Fibroblast of skin of left biceps (primary cell): ENCODE measurements at places on chromosomes 2 and 18.

- no peak for DNase-seq
Observed at GRCh38 chr2:234331566-234331965, 165.3 kb downstream of the ARL4C start.

- no peak for DNase-seq
Observed at GRCh38 chr2:232238108-232238507, 140.4 kb upstream of the ALPP start.

DNA sequence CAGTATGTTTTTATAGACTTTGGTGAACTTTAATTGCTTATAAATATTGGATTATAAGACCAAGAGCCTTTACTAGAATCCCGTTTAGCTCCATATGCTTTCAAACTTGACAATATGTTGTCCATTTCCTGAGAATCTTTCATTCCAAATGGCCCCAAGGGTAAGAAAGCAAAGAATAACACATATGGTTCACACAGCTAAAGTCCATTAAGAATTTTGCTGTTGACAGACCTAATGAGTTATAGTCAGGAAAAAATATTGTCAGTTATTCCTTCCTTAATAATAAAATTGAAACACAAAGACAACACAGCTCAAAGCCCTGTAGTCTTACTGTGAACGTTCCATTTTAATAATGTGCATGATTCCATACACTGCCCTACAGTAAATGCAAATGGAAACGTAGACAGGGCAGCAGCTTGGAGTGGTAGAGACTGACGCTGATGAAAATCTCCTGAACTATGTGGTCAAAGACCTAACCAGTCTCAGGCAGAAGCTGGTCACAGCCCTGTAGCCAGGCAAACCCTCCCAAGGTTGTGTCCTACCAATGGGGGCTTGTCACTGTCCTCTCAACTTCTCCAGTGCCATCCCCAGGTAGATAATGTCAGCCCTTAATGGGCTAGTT lies 49.0 kb upstream of the ATIC start:
- DNase-seq: no peak

DNA sequence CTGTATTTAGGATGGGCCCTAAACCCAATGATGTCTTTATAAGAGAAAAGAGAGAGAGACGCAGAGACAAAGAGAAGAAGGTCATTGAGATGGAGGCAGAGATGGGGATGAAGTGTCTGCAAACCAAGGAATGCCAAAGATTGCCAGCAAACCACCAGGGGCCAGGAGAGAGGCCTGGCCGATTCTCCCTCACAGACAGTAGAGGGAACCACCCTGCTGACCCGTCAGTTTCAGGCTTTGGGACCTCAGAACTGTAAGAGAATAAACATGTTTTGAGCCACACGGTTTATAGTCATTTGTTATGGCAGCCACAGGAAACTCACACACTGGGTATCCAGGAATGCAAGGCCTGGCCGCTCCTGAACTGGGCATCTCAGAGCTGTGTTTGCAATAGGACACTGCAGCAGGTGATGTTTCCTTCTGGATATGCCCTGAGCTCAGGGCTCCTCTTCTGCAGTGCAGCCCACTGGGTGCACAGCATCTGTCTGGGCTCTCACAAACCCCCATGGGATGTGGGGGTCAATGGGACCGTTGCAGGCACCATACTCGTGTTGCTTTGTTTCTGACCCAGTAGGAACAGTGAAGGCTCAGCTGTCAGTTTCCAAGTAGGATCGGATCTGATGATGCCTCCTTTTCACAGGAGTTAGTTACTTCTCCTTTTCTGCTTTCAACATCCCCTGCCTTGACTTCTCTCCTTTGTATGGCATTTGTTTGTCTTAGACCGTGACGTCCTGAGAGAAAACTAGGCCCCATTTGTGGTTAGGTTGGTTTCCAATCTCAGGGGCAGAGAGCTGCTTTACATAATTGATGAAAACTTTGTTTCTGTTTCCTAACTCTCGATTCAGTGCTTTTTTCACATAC lies 20.8 kb downstream of the PTPN18 start:
- DNase-seq: no peak

- no peak for DNase-seq
Observed at GRCh38 chr2:170240629-170241028, 62.7 kb downstream of the MYO3B start.

GRCh38 chr2:45964906-45965305 lies 313.4 kb downstream of the PRKCE start:
- DNase-seq: no peak

DNA sequence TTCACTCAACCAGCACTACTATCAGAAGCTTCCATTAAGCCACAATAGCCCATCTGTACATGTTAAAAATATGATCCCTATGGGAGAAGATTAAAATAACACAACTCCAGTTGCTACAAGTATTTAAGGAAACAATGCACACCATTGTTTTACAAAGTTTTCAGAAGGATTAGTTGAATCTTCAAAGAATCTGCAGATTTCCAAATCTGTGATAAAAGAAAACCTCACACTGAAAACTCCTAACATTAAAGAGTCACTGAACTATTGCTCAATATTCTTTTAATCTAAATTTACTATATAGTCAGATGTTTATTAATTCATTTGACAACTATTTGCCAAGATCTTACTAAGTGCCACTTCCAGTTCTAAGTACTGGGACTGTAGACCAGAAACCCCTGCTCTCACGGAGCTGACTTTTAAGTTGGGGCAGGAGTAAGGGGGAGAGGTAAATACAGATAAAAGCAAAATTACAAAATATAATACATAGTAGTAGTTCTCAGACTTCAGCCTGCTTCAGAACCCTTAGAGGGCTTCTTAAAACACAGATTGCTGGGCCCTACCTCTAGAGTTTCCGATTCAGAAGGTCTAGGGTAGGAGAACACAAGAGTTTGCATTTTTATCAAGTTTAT lies 94.4 kb downstream of the STK39 start:
- no peak for DNase-seq

GRCh38 chr2:138324068-138324771 lies 177.3 kb upstream of the SPOPL start:
- no peak for DNase-seq

- DNase-seq: no peak
Observed at GRCh38 chr2:122307763-122308162, 552.3 kb downstream of the TSN start.

DNA sequence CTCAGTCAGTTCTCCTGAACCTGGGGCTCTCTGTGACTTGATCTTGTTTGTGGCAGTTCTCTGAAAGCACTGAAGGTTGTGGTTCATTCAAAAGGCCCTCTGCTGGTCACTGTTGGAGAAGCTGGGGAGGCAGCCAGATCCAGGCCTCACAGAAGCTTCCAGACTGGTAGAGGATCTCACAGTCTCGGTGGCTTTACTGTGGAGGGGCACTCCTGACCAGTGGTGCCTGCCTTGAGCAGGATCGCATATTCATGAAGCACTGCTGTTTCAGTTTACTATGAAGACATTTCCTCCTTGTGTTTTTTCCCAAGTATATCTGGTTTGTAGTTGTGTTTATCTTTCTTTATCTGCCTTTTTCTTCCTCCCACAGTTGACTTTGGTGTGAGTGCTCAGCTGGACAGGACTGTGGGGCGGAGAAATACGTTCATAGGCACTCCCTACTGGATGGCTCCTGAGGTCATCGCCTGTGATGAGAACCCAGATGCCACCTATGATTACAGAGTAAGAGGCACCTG lies 133.9 kb downstream of the MAP4K4 start:
- no peak for DNase-seq

- DNase-seq: no peak
Observed at GRCh38 chr2:71536226-71536671, 82.9 kb downstream of the DYSF start.
